ENCODE measurements at places on chromosomes 5 and 9.

DNA sequence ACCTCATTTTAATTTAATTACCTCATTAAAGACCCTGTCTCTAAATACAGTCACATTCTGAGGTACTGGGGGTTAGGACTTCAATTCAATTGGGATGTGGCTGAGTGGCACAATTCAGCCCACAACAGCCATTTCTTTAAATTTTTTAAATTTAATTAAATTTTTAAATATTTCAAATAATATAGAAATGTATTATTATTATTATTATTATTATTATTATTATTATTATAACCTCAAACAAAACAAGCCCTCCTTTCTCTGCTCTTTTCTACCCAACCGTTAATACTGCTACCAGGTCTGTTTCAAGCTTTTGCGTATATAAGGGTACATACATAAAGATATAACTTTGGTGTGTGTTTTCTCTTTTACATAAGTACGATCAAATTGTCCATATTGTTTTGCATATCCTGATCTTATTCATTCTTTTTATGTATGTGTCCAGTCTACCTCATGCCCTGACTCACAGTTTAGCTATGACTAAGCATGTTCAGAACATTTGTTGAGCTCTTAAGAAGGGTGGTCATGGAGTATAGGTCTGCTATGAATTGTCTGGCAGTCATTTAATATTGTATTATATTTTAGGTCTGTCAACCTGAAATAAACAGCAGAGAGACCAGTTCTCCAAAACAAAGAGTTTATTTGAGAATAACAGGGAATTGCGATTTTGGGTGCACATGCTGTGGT, 16.1 kb upstream of the RAB14 start:
- no peak for DNase-seq

DNA sequence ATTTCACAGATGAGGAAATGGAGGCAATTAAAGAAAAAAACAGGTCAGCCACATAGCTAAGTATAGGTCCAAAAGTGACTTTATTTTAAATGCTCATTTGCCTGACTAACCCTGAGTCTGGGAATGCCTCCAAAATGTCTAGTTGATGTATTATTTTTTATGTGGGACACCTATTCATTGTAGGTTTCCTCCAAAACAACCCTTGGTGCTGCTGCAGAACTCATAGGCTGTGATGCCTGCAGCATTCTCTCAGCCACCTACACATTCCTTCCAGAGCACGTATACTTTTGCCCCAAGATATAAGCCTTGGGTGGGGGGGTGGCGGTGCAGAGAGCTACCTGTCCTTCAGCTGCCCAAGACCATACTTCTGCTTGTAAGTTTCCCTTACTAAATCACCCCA, 77.4 kb downstream of the MSX2 start:
- DNase-seq = no peak

- no peak for DNase-seq
These were observed 40.2 kb downstream of the NMUR2 start for GRCh38 chr5:152364899-152365298.

DNA sequence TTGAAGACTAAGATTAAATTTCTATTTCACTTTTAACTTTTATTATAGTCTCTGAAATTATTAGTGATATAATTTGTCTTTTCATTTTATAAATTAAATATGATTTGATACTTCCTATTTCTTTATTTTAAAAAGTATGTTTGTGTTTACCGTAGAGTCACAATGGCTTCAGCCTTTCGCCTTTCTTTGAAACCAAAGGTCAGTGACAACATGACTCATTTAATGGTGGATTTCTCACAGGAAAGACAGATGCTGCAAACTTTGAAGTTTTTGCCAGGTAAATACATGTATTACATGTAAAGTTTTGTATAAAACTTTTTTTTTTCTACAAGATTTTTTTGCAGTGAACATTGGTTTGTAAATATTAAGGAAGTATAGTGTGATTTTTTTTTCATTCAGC, 36.4 kb downstream of the FSD1L start:
- DNase-seq = no peak

- DNase-seq = no peak
These were observed 404.4 kb downstream of the ZNF608 start for GRCh38 chr5:124342027-124342471.

All from SK-N-SH (cell line).